HT1080 (cell line): ENCODE measurements at places on chromosomes 1 and 21. TPM values are rescaled to one million over a fixed set of nuclear protein-coding genes. Genes with fewer than 3 reads are reported as not detected.

DNA sequence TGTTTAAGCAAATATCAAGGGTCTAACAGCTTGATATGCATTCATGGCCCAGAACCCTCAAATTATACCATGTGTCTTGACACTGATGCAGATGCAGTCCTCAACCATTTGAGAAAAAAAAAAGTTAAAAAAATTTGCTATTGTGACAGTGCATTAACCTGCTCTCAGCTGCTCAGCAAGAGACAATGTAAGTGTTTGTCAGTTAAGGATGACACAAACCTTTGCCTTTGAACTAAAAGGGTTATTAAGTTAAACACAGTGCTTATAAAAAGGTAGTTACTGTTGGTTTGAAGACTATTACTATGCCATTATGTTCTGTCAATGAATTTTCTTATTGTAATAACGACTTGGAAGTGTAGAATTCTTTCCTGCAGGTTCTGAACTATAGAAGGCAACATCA lies 655.6 kb upstream of the NEGR1 start:
- no peak for DNase-seq

GRCh38 chr1:30638086-30638485 lies 85.3 kb downstream of the MATN1 start:
- DNase-seq, result no peak

GRCh38 chr1:183883623-183884022 lies 78.7 kb downstream of the RGL1 start:
- DNase-seq, result no peak

DNA sequence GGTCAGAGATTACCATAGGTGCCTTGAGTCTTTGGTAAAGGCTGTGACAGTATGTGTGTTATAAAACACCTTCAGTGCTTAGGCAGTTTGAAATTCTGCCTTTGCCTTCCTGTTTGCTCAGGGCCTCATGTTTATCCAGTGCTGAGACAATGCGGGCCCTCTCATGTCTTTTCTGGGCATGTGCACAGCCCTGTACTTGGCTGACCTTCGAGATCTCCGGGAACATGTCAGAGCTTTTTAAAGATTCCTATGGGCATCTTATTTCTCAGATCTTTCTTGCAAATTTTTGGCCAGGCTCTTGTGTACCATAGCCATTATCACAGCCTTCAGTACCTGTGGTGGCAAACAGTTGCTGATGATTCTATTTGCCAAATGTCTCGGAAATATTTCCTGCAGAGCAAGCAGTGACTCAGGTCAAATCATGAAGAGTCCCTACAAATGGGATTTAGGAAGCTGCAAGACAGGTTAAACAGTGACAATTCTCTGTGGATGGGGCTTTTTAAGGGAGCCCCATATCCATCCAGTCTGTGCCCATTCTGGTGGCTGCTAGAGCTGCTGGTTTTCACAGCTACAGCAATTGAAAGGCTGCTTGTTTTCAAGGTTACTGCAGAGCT lies 42.1 kb downstream of the HOOK1 start:
- DNase-seq, result no peak

- no peak for DNase-seq
These were observed 18.7 kb upstream of the RAP1A start for GRCh38 chr1:111600886-111601386.

DNA sequence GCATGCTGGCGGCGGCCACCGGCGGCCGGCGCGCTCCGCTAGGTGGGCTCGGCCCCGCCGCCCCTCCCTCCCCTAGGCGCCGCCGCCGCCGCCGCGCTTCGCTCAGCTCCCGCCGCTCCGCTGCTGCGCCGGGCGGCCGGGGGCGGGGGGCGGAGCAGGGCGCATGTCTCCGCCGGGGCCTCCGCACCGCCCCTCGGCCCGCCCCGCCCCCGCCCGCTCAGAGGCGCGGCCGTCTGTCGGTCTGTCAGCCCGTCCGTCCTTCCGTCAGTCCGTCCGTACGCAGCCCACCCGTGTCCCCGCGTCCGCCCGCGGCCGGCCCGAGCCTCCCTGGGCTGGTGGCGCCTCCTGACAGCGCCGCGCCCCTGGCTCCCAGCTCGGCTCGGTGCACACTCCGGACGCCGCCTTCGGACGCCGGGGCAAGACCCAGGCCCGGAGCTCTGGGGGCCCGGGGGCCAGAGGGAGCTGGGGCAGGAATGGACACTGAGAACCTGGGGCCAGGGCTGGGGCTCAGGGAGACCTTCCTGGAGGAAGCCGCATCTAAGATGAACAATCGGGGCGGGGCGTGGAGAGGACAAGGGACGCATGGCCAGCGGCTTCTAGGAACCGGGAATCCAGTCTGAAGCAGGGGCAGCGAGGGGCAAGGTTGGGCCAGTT lies at the start of gene GPR153:
TSS of gene GPR153 (minus strand) at position 138 of the 654 bp plus-strand sequence. CDS start 6,193 bp downstream, outside the sequence.
- no peak for DNase-seq

DNA sequence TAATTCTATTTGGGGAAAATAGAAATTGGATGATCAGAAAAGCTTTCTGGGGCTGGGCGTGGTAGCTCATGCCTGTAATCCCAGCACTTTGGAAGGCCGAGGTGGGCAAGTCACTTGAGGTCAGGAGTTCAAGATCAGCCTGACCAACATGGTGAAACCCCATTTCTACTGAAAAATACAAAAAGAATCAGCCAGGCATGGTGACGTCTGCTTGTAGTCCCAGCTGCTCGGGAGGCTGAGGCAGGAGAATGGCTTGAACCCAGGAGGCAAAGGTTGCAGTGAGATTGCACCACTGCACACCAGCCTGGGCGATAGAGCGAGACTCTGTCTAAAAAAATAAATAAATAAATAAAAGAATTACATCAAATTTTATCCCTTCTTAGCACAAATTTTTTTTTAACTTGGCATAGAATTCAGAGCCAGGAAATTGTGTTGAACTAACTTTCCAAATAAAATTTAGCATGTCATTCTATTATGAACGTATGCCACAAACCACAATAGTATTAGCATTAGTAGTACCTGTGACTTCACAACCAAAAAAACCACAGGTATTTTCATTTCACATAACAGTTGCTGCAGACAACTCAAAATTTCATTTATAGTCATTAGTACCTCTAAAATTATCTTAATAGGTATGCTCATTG lies 4.5 kb upstream of the ANKRD13C start:
- peak; percentile 25 for DNase-seq

DNA sequence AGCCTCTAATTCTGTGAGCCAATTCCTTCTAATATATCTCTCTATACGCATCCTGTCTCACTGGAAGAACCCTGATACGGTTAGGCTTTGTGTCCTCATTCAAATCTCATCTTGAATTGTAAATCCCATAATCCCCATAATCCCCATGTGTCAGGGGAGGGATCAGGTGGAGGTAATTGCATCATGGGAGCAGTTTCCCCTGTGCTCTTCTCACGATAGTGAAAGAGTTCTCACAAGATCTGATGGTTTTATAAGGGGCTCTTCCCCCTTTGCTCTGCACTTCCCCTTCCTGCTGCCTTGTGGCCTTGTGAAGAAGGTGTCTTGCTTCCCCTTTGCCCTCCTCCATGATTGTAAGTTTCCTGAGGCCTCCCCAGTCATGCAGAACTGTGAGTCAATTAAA lies 116.1 kb downstream of the MRPS6 start:
- DNase-seq, result no peak

- no peak for DNase-seq
These were observed 70.1 kb downstream of the SSBP3 start for GRCh38 chr1:54336116-54336515.

- no peak for DNase-seq
These were observed 15.0 kb upstream of the KCNAB2 start for GRCh38 chr1:6030547-6031261.

DNA sequence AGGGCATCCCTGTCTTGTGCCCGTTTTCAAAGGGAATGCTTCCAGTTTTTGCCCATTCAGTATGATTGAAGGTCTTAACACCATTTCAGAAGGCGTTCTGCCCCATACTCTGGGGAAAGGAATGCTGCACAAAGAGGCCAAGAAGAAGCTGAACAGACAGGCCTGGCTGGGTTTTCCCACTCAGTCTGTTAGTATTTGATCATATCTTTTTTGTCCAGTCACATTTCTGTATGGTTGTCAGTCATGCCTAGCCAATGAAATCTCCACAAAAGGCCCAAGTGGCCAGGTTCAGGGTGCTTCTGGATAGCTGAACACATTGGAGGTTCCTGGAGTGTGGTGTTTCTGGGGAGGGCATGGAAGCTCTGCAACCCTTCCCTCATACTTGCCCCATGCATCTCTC lies 72.1 kb downstream of the NEK7 start:
- DNase-seq, result no peak

GRCh38 chr1:27350663-27351540 lies 9.1 kb downstream of the SYTL1 start:
- DNase-seq, result no peak

DNA sequence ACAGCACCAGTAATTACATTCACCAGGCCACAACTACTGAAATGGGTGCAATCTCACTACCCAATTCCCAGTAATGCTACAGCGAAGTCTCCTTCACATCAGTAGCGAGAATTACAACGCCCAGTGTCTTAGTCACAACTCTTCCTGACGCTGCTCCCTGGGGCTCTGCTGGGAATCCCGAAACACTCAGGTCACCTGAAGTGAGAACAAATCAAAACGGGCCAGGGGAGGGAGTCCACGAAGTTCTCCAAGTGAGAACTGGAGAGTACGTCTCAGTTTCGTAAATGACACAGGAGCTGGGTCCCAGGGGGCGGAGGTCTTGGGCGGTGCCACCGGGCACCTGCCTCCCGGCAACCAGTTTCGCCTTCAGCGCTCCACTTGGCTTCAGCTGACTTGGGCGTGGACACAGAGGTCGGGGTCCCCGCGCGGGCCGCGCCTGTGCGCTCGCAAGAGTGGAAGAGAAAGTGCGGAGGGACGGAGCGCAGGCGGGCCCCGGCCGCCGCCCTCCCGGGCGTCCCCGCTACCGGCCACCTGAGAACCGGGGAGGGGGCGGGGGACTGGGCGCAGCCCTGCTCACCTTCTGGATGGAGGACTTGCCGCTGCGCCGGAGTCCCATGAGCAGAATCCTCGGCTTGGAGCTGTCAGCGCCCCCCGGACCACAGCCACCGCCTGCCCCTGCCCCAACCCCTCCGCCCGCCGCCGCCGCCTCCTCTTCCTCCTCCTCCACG lies 575 bp downstream of the RRAGC start:
- DNase-seq, result peak; percentile 51

- DNase-seq, result no peak
These were observed 113.7 kb downstream of the FCRL5 start for GRCh38 chr1:157438613-157439012.

GRCh38 chr1:4315202-4315601 lies 339.2 kb upstream of the AJAP1 start:
- no peak for DNase-seq

- no peak for DNase-seq
These were observed 18.7 kb upstream of the RGS4 start for GRCh38 chr1:163050496-163050895.

GRCh38 chr21:44547656-44548331 lies 3.5 kb downstream of the KRTAP10-2 start:
- no peak for DNase-seq

DNA sequence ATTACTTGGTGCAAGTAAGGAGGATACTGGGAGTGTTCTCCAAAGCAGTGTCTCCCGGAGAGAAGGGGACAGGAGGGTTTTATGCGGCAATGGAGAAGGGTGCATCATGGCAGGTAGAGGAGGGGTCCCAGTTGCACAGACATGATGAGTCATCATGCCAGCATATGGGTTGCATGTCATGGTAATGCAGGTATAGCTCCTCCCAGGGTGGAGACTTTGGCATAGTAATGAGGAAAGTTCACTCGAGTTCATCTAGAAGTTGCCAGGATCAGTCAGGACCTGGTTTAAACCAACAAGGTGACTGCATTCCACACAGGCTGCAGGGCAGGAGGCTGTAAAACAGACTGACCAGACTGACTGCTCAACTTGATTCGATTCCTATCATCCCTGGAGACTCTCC lies 355.7 kb upstream of the DUSP10 start:
- DNase-seq, result no peak

- no peak for DNase-seq
These were observed 21.9 kb upstream of the ERO1B start for GRCh38 chr1:236303675-236304074.

GRCh38 chr21:44650973-44651675 lies 3.3 kb downstream of the KRTAP12-4 start:
- DNase-seq, result no peak

GRCh38 chr1:42403880-42404400 lies 23.3 kb downstream of the RIMKLA start:
- DNase-seq, result no peak

GRCh38 chr1:147526501-147526900 lies 14.8 kb upstream of the BCL9 start:
- DNase-seq, result no peak

GRCh38 chr21:28325618-28326017 lies 667.1 kb downstream of the LTN1 start:
- no peak for DNase-seq

DNA sequence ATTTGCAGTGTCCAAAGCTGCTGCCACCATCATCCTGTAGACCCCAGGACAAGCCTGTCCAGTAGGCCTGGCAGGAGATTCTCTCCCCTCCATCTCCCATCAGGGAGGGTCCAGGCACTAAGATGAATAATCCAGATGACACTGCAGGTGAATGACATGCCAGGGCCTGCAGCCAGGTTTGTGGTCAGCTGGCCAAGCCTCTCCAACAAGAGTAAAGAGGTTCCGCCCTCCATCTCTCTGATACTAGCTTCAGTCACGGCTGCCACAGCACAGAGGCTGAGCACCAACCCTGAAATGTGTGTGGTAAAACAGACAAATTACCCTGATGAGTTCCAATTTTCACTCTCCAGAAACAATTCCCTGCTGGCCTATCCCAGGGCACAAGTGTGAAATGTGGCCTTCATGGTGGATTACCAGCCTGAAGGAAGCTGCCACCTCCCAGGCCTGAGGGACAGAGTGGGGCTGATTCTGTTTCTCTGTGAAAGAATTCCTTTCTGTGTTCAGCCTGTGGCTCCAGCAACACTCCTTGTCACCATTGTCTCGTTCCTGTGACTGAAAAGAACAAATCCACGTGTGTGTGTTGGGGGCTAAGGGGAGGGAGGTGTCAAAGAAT lies 19.9 kb upstream of the LHX4 start:
- no peak for DNase-seq

- no peak for DNase-seq
These were observed 4.4 kb upstream of the ATXN7L2 start for GRCh38 chr1:109479311-109479710.

C8A gene
- total RNA-seq, result not detected in 2 replicates

RAB3B gene
- total RNA-seq, result 20.5 and 23.3 TPM in 2 replicates

C1QA gene
- total RNA-seq, result not detected in 2 replicates

LDLRAD1 gene
- total RNA-seq, result not detected in 2 replicates

IL20 gene
- not detected in 2 replicates for total RNA-seq

SEC16B gene
- 0.59 and 1.5 TPM in 2 replicates for total RNA-seq

PLEKHO1 gene
- total RNA-seq, result 45.1 and 50.1 TPM in 2 replicates

SLC27A3 gene
- 0.74 and 4.5 TPM in 2 replicates for total RNA-seq

LRRC7 gene
- total RNA-seq, result not detected in 2 replicates

BATF3 gene
- total RNA-seq, result 17.4 and 23.2 TPM in 2 replicates

WNT3A gene
- not detected in 2 replicates for total RNA-seq
